Renal cortical epithelial cell (primary cell): ENCODE measurements at places on chromosomes 3 and 15. TPM values are rescaled to one million over a fixed set of nuclear protein-coding genes. Genes with fewer than 3 reads are reported as not detected.

DNA sequence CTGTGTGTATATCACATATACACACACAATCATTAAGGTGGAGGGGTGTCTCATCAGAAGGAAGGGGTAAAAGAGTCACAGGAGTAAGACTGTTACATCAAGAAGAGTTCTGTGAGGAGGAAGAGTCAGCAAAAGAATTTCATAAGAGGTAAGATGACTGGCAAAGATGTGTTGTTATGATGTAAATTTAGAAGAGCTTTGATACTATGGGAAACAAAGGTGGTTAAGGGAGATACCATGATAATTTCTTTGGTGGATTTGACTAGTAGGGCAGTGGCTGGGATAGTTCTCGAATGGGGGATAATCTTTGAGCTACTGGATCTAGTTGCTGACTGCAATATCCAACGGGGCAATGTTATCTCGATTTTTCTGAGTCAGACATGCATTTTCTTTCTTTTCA lies 61.6 kb downstream of the STAG1 start:
- no peak for DNase-seq

The USF3 gene
- total RNA-seq: 6.1 and 14.8 TPM in 2 replicates

DNA sequence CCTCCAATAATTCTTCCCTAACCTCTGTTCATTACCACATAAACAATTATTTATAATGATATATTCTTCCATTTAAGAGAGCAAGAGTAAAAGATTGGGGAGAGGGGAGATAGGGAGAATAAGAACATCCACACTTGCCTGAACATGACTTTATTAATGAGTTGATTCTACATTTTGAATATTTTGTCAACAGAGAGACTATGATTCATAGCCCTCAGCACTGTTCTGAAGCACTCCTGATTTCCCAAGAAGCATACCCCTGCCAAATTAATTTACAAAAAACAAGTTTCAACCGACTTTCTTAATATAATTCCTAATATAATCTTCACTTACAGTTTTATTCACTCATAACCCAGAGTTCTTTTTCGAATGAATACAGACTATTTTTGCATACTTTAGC lies 828.8 kb downstream of the ROBO2 start:
- DNase-seq: peak; percentile 15

GRCh38 chr3:101850246-101851051 lies 1.1 kb downstream of the NFKBIZ start:
- peak; percentile 16 for DNase-seq

DNA sequence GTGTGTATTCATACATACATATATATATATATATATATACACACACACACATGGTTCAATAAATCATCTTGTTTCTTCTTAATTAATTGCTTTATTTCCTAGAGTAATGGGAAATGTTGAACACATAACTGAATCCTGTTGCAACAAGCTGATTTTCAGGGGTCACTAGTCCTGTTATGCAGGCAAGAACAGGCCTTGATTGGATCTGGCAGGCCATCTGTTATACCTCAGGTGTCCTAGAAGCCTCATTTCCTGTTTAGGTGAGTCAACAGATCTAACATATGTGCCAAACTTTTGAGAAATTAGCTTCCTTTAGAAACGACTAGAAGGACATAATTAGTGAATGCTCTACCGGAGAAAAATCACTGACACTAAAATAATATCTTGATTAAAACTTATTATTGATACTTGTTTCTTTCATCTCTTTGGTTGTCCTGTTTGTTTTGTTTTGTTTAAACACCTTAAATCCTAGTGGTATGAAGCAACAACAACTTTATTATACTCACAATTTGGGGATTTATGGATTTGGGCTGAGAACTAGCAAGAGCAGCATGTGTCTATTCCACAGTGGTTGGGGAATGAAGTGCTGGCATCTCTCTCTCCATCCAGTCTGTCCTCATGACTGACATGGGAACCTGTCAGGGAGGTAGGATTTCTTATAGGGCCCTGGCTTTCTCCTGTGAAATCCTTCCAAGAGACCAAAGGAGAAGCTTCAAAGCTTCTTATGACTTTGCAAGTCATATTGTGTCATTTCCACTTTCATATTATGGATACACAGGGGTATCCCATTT lies 552.6 kb downstream of the NSUN3 start:
- DNase-seq: peak; percentile 46
